H1 (cell line): ENCODE measurements at places on chromosomes 2 and 18.

DNA sequence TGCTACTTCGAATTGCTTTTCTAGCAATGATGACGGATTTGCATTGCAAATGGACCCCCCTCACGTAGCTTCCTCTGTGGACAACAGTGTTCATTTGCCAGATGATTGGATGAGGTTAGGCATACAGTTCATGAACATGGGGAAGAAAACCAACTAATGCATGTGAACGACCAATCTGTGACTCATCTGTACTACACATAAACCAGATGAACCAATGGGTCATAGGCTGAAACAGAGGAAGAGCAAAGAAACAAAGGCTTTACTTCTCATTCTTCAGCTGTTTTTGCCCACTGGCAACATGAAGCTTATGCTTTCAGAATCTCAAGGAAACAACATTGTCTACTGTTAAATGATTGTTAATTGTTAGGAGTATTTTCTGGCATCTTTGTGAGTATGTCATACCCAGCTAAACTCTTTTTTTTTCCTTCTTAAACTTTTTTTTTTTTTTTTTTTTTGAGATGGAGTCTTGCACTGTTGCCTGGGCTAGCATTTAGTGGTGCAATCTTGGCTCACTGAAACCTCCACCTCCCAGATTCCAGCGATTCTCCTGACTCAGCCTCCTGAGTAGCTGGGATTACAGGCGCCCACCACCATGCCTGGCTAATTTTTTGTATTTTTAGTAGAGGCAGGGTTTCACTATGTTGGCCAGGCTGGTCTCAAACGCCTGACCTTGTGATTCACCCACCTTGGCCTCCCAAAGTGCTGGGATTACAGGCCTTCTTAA is 35.5 kb downstream of the EFEMP1 start:
- H3K27ac ChIP-seq: no peak overlapping the region
- H3K27me3 ChIP-seq: no peaks in the 10 kb centered on the region
- no peak overlapping the region for H3K4me3 ChIP-seq
- no peak for DNase-seq
- no peaks in the 10 kb centered on the region for H3K36me3 ChIP-seq

- no peaks in the 10 kb centered on the region for H3K36me3 ChIP-seq
- no peak overlapping the region for H3K27ac ChIP-seq
- no peaks in the 10 kb centered on the region for H3K4me1 ChIP-seq
- no peaks in the 10 kb centered on the region; the same call in 1 of the 2 replicates for H3K27me3 ChIP-seq
Observed at GRCh38 chr2:239939736-239940483, 85.2 kb downstream of the NDUFA10 start.

DNA sequence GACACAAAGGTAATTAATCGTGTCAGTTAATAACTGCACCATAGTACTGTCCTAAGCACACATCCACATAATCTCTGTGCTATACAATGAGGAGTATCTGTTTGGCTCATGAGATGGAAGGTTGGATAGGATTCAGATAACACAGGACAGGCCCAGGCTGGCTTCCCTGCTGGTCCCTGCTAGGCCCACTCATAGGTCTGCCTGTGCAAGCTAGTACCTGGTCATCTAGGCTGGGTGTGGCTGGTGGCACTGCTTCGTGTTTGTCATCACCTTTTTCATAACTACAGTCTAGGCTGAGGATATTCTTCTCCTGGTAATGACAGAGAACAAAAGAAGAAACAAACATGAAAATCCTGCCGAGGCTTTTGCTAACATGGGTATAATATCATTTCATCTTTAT is 392.8 kb downstream of the TRIB2 start:
- no peak overlapping the region for H3K27ac ChIP-seq
- no peaks in the 10 kb centered on the region for H3K27me3 ChIP-seq
- no peak overlapping the region for H3K4me3 ChIP-seq
- H3K36me3 ChIP-seq: no peaks in the 10 kb centered on the region
- H3K4me1 ChIP-seq: no peaks in the 10 kb centered on the region
- no peak for DNase-seq

DNA sequence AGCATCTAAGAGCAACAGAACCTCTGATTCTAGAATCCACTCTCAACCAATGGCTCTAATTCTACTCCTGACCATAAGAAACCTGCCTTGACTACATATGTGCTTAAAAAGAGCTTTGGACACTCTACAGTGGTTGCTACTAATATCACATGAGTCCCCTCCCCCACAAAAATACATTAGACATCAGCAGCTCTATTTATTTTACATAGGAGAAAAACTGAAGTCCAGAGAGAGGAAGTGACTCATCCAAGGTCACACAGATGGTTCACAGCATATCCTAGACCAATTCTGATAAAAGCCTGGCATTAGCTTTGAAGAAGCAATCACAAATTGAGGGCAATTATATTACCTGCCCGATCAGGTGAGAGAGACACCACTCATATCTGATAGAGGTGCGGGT is 49.8 kb downstream of the ALK start:
- H3K27me3 ChIP-seq: no peaks in the 10 kb centered on the region
- no peak for DNase-seq
- no peaks in the 10 kb centered on the region for H3K36me3 ChIP-seq
- no peak overlapping the region for H3K27ac ChIP-seq
- H3K4me3 ChIP-seq: no peak overlapping the region

DNA sequence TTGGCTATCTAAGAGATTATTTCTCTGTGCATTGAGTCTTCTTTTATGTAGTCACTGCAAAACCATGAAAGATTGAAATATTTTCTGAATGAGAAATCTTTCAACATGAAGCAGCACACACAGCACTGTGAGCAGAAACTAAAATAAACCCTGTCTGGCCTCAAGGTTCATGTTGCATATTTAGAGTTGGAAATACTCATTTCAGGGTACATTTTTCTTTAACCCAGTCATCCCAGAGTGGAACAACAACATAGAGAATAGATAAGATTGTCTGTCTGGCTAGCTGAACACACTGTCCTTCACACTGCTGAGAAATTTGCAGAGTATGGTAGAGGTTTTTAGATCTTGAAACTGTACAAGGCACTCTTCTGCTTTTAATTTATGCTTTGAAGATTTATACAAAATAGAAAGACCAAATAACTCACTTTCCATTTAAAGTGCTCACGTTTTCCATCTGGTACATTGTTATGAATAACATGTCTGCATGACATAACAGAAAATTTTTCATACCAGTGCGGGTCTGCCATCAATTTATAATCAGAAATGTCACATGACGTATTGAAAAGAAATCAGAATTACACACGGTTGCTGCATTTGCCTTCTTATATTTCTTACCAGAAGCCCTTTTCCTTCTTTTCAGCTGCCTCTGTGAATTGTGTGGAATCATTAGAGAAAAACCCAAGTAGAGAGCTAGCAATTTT is 25.0 kb upstream of the FN1 start:
- DNase-seq: no peak
- H3K27ac ChIP-seq: no peak overlapping the region
- no peaks in the 10 kb centered on the region for H3K4me1 ChIP-seq

DNA sequence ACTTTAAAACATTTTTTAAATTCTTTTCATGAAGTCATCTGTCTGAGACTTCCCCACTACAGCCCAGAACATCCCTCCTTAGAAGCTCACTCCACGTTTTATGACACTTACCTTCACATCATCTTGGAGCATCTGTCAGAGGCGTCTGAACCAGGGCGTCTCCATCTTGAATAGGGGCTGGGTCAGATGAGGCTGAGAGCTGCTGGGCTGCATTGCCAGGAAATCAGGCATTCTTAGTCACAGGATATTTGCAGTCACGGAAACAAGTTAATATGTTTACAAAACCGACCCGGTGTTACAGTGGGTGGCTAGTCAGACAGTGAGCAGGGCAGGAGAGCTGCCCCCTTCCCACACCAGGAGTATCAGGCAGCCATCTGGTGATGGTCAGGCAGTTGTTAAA is 456.5 kb downstream of the FBXO15 start:
- H3K27ac ChIP-seq: no peak overlapping the region
- no peak for DNase-seq
- H3K4me1 ChIP-seq: peaks cover 13% of the 10 kb centered on the region
- H3K4me3 ChIP-seq: no peak overlapping the region
- no peaks in the 10 kb centered on the region for H3K36me3 ChIP-seq

DNA sequence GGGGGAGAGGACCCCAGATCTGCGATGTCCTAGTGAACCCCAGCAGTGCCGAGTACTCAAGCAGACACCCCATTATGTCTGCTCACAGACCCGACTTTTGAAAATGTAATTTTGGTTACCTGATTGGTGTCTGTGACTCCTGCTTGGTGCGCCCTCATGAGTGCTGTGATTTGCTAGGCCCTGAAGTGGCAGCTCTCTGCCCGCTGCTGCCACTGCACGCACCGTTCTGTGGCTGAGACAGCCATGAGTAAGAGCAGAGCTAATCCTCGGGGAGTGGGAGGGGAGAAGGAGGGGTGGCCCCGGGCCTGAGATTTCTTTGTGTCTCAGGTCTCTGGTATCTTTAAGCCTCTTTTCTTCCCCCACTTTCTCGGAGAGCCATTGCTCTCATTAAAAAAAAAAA is 18.2 kb downstream of the FHOD3 start:
- H3K4me1 ChIP-seq: no peaks in the 10 kb centered on the region
- H3K36me3 ChIP-seq: no peaks in the 10 kb centered on the region
- H3K27ac ChIP-seq: no peak overlapping the region
- H3K4me3 ChIP-seq: no peak overlapping the region

- peaks cover 9% of the 10 kb centered on the region for H3K4me1 ChIP-seq
- no peak for DNase-seq
- no peaks in the 10 kb centered on the region for H3K36me3 ChIP-seq
- H3K27me3 ChIP-seq: no peaks in the 10 kb centered on the region
- no peak overlapping the region for H3K4me3 ChIP-seq
- no peak overlapping the region for H3K27ac ChIP-seq
Observed at GRCh38 chr2:110980339-110981062, 140.2 kb upstream of the BCL2L11 start.

DNA sequence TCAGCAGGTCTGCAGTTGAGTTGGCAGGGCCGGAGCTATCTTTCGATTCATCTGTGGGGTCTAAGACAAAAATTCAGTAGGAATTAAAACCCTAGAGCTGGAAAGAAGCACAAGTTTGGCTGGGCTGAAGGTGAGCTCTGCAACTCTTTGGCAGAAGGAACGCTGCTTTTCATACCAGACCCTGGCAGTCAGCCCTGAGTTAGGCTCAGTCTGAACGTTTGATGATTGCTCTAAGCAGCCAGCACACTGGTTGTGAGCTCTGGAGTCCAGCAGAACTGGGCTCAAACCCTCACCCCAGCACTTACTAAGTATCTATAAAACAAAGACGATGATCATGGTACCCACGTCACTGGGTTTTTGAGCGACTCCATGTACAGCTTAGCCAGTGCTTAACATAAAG is 192.5 kb downstream of the TNS1 start:
- H3K36me3 ChIP-seq: no peaks in the 10 kb centered on the region
- H3K4me3 ChIP-seq: no peak overlapping the region
- H3K27me3 ChIP-seq: no peaks in the 10 kb centered on the region
- no peaks in the 10 kb centered on the region for H3K4me1 ChIP-seq

DNA sequence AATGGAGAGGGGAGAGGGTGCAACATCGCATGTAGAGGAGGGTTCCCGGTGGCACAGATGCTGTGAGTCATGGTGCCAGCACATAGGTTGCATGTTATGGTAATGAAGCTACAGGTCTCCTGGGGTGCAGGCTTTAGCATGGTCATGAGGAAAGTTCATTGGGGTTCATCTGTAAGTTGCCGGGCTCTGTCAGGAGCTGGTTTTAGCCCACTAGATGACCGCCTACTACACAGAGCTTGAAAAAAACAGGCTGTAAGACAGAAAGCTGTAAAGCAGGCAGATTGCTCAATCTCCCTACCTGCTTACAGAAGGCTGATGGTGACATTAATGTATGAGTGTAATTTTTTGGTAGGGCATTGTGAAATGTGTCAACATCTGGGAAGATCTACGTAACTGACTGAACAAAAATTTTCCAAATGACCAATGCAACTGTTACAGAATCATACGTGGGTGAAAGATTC is 23.9 kb downstream of the DYSF start:
- H3K27ac ChIP-seq: no peak overlapping the region
- no peaks in the 10 kb centered on the region for H3K27me3 ChIP-seq
- no peak for DNase-seq
- peaks cover 5% of the 10 kb centered on the region; the same call in 1 of the 2 replicates for H3K4me1 ChIP-seq
- no peaks in the 10 kb centered on the region for H3K36me3 ChIP-seq

DNA sequence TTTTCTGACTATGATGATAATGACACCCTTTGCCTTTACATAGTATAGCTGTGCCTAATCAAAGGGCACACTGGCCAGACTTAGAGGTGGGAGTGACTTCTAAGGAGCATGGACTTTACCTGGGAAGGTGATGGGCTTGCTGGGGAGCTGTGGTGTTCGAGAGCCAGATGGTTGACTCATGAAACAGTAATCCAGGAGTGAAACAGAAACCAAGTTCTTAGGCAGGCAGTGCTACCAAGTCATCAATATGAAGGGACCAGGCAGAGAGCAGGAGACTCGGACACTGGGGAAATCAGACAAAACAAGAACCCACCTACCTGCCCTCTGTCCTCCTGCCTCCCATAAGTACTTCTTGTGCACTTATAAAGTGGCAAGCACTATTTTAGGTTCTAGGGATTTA is 430.4 kb downstream of the DLGAP1 start:
- H3K27ac ChIP-seq: no peak overlapping the region
- no peak overlapping the region for H3K4me3 ChIP-seq
- no peaks in the 10 kb centered on the region for H3K4me1 ChIP-seq
- DNase-seq: no peak

DNA sequence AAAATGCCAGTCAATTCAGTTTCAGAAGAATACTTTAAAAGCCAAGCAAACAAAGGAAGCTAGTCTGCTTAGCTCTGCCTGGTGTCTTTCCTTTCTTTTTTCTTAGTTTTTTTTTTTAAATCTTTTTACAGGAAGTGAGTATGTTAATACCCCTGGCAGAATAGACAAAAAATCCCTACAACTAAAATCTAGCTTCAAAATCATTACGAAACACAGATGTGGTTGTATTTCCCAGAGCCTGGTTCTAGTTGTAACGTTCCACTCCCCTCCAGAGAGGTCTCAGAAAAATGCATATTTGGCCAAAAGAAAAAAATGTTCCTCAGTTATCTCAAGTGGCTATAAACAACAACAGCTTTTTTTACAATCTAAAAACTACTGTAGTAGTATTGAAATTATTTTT is 202.1 kb upstream of the RND3 start:
- H3K27ac ChIP-seq: no peak overlapping the region
- no peaks in the 10 kb centered on the region for H3K36me3 ChIP-seq
- DNase-seq: no peak
- H3K27me3 ChIP-seq: no peaks in the 10 kb centered on the region

DNA sequence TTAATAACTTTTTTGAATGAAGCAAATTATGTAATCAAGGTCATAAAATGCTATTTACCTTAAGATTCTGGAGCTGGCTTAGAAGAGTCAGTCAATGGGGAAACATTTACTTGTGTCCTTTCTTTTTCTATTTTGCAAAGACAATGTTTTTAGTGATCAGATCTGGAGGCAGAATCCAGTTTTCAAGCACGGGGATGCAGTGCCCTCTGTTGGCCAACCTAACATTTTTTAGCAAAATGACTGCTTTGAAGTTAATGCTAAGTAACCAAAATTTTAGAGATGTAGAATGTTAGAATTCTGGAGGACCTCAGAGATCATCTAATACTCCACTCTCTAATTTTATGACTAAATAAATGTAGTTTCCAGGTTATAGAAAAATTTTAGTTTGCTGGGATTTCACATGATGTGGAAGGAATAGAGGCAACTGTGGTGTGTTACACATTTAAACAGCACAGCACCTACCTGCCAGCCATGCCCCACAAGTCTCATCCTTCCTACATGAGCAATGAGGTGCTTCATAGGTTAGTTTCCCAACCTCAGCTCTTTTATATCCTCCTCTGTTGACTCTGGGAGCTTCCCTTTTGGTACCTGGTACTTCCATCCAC is 23.6 kb upstream of the SLC9A4 start:
- no peak for DNase-seq
- H3K36me3 ChIP-seq: no peaks in the 10 kb centered on the region
- H3K27me3 ChIP-seq: no peaks in the 10 kb centered on the region
- no peaks in the 10 kb centered on the region for H3K4me1 ChIP-seq
- H3K4me3 ChIP-seq: no peak overlapping the region

GRCh38 chr2:170145191-170145590 is 32.8 kb upstream of the MYO3B start:
- DNase-seq: no peak
- H3K27ac ChIP-seq: no peak overlapping the region
- H3K27me3 ChIP-seq: no peaks in the 10 kb centered on the region
- H3K4me1 ChIP-seq: peaks cover 3% of the 10 kb centered on the region; the same call in 1 of the 2 replicates
